ENCODE measurements at places on chromosomes 4 and X.

DNA sequence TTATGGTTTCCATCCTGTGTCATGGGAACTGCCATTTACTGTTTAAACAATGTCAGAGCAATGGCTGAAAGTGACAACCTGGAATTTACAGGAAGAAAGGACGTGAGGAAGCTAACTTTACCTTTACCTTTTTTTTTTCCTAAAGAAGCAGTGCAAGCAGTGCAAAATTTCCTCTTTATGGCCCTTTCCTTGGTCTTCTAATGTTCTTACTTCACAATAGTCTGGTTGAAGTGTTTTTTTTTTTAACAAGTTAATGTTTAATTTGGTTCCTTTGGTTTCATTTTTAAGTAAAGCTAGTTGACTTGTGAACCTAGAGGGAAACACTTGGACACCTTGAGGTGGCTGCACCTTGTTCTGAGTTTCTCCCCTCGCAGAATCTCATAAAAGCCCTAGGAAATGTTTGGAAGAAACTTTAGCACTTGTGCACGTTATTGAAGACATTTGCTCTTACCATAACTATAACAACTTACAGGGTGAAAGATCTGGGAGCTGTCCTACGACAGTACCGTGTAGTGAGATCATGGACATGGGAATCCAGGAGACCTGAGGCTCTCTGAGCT is 1.8 kb downstream of the SGMS2 start:
- DNase-seq = no peak

DNA sequence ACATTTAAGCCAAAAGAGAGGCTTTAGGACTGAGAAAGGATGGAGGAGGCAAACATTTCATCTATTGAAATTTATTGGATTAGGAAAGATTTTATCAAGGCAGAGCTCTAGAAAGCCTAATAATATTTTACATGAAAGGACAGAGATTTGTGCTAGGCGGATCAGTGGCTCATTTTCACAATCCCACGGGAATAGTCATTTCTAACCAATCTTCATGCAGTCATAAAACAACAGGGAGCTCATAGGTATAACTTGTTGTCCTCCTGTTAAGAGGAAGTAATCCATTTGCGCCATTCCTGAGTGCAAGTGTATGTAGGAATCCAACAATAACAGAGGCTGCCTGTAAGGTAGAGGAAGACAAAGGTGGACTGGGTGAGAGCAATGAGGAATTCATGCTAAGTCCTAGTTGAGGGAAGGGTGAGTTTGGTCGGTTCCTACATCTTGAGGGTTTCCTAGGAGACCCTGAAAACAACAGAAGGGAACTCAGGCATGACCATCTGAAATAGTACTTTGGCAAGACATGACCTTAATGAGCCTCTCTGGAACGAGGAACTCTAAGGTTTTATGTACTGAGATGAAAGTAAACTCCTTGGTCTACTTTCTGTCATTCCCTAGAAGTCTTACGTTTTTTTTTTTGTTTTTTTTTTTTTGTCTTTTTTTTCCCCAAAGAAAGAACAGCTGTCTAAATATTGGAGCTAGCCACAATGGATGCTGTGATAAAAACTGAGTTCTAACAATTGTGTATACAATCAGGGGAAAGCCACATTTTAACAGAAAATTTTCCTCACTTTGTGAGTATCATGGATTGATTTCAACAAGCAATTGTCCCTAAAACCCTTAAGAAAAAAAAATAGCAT is 89.7 kb downstream of the GEMIN8 start:
- no peak for DNase-seq

DNA sequence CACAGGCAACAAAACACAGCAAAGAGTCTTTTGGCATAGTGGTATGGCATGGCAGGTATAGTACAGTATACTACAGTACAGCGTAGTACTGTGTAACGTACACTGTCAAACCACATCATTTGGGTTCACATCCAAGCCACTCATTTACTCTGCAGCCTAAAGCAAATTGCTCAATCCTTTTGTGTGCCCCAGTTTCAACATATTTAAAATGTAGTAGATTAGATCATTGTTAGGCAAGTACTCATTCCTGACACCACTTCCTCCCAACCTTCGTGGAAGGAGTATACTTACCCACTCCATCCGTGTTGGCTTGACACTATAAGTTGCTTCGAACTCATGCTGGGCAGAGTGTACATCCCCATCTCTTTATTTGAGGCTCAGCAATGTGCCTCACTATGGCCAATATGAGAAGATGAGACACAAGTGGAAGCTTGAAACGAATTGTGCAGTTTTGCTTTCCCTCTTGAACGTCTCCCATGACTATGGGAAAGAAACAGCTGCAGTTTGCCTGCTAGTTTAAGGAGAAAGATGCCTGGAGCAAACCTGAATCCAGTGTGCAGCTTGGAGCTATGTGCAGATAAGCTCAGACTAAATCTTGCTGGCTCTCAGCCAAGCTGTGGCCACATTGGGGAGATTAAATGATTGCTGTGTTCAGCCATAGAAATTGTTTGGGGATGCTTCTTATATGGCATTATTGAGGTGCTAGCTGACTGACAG is 85.7 kb upstream of the TBL1X start:
- no peak for DNase-seq

GRCh38 chr4:37935026-37935425 is 25.2 kb upstream of the PTTG2 start:
- no peak for DNase-seq

DNA sequence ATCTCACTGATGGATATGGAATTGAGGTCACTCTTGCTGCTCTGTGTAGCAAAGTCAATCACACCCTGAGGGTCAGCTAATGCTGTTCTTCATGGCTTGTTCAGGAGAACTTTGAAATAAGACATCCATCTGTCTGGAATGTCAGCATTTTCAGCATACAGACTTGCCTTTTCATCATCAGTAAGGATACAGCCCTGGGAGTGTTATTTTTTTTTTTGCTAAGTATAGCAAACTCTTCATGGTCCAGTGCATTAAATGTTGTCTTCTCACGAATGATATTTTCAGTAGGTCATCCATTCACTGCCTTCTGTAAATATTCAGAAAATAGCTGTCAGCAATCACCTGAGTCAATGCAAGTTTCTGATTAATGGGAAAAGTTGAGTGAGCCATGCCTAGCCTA is 268.8 kb upstream of the SMIM31 start:
- DNase-seq = no peak

DNA sequence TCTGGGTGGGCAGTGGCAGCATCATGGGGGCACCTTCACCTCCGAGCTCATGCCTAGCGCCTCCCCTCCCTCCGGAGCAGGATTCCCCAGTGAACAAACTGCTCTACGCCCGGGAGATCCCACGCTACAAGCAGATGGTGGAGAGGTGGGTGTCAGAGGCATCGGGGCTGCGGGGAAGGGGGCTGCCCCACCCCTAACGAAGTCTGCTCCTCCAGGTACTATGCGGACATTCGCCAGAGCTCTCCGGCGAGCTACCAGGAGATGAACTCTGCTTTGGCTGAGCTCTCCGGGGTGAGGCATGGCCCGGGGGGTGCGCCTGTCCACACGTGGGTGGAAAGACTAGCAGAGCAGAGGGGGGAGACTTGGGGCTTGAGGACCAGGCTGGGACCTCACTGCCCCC is 2.7 kb upstream of the SRPK3 start:
- no peak for DNase-seq

- DNase-seq = peak; percentile 86
Measured at GRCh38 chr4:7070729-7071511, 3.1 kb upstream of the GRPEL1 start.

DNA sequence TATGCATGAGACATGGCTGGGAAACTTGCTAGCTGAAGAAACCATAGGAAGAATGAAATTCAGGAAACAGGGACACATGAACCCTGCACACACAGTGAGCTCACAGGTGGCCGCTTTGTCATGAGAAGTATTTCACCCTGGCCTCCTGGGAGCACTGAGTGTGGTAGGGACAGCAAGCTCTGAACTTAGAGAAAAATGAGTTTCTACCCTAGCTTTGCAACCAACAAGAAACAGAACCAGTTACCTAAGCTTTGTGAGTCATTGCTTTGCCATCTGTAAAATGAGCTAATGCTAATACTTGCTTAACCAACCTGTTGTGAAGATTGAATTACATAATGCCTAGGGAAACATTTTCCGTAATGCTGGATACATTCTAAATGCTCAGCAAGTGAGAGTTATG is 206.6 kb upstream of the HS3ST1 start:
- DNase-seq = no peak

DNA sequence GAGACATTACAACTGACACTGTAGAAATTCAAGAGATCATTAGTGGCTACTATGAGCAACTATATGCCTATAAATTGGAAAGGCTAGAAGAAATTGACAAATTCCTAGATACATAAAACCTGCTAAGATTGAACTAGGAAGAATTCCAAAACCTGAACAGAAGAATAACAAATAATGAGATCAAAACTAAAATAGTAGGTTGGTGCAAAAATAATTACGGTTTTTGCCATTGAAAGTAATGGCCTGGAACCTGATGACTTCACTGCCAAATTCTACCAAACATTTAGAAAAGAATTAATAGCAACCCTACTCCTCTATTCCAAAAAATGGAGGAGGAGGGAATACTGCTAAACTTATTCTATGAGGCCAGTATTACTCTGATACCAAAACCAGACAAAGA is 824.9 kb downstream of the KLHL13 start:
- no peak for DNase-seq

DNA sequence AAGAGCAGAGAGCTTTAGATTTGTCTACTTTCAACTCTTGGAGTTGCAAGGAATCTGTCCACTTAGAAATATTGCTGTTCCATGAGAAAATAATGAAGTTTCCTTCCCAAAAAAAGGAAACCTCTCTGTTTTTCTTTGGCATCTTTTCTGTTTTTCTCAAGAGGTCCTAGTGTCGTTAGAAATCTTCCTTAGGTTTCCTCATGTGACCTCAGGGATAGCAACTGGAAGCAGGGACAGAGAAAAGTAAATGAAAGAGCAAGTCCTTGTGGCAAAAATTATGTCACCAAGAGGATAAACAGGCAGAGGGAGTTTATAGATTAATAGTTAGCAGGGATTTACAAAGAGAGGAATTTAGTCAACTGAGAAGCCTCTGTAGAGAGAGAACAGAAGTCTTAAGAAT is 478.4 kb upstream of the ADGRL3 start:
- no peak for DNase-seq

- no peak for DNase-seq
Measured at GRCh38 chrX:115968436-115969252, 201.9 kb upstream of the AGTR2 start.

DNA sequence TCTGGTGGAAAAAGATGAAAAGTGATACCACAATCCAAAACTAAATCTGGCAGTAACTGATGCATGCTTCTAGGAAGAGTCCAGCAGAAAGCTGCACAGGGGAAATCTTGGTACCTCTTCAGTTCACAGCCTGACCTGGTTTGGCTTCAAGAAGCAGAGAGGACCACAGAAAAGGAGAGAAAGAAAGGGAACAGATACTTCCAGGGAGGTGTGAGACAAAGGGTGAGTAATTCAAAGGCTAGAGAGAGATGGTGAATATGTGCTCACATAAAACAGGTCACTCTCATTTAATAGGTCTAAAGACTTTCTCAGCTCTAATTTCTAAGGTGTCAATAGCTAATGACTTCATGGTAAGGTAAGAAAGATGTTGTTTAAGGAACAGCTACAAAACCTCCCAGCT is 11.2 kb downstream of the FGFBP2 start:
- DNase-seq = no peak

DNA sequence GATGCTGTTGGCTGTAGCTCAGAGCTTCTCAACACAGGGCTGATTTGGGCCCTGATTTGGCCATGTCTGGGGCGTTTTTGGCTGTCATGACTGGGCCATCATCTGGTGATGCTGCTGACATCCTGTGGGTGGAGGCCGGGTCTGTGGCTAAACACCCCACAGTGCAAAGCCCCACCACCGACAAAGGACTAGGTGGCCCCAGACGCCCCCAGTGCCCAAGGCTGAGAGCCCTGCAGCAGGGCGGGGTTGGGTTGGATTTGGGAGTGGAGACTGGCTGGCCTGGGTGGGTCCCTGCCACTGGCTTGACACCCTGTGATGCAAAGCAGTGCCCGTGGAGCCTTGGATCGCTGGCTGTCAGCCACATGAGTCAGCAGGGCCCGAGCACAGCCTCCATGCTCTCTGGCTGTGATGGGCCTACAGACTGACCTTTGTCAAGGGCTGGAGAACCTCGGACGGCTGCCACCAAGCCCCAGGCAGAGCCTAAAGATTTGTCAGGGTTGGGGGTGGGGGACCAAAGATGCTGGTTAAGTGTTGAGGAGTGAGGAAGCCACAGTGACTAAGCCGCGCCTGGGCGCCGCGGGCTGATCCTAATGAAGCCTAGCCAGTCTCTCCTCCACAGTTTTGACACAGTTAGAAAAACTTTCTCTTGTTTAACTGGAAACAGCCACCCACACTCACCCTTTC is 28.3 kb downstream of the CYTL1 start:
- DNase-seq = no peak

GRCh38 chr4:23163647-23164436 is 471.1 kb downstream of the GBA3 start:
- DNase-seq = no peak

DNA sequence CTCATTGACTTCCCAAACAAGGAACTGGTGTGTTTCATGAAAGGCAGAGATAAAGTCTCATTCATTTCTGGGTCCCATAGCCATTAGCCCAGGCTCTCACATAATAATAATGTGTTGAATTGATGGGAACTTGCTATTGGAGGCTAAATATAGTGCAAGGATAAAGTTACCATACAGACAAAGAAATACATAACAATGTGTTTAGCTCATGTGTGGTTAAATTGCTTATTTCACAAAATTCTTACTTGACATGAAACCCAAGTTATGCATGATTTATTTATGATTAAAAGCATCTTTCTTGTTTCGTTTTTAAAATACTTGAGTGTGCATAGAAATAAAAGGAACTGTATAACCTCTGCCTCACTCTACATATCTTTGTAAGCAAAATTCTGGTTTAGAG is 37.3 kb upstream of the LPAR4 start:
- no peak for DNase-seq

- no peak for DNase-seq
Measured at GRCh38 chr4:113347245-113347644, 297.8 kb downstream of the ANK2 start.

DNA sequence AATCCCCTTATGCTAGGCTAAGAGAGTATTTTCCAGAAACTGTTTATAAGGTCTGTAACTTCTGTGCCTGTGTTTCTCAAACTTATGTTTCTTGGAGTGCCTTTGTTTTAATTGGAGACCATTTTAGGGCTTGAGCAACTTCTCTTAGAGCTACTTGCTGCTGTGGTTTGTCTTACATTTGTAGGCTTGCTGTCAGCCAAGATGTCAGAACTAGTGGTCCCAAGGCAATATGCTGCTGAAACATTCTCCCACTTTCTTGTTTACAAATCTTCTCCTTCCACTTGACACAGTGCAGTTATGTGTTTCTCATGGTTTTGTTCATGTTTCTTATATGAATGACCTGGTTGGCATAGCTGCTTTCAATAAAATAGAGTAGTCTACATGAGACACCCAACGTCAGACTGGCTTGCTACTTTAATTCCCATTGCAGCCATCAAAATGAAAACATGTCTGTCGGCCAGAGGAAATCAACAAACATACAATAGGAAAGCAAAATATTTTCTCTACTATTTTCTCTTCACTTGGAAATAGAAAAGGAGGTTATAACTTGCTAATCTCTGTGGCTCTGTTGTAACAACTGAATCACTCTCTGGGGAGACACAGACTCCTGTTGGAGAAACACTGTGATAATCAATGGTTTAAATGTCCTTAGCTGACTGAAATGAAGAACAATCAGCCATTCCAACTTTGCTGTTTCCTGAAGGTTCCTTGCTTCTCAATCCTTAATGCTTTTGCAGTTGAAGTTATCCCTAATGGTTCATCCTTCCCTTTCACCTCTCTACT is 426.4 kb downstream of the PDGFC start:
- DNase-seq = no peak

- DNase-seq = peak; percentile 1
Measured at GRCh38 chrX:17414839-17415238, 39.8 kb downstream of the NHS start.

Data from stimulated activated CD4-positive, alpha-beta T cell treated with anti-CD3 and anti-CD28 coated beads, Interleukin-1b, Interleukin-23, amount 100 ng/mL, for 48 hours (primary cell).